ENCODE measurements at places on chromosomes 1 and 21.

DNA sequence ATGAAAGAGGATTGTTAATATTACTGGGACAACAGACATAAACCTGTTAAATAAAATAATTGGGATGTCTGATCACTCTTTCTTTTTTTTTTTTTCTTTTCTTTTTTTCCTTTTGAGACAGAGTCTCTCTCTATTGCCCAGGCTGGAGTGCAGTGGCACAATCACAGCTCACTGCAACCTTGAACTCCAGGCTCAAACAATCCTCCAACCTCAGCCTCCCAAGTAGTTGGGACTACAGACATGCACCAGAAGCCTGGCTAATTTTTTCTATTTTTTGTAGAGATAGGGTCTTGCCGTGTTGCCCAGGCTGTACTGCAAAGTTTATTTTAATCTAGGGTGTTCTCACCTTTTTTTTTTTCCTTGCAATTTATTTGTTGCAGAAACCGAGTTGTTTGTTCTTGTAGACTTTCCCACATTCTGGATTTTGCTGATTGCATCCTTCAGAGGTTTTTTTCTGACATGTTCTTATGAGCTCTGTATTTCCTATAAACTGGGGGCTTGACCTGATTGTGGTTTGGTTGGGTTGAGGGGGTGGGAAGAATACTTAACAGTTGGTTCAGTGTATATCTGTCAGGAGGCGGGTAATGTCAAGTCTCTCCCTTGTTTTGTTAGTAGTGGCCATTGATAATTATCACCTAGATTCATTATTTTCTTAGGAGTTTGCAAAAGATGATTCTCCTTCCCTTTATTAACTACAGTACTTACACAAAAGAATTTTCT, 125.2 kb downstream of the MAST2 start:
- no peak for DNase-seq

DNA sequence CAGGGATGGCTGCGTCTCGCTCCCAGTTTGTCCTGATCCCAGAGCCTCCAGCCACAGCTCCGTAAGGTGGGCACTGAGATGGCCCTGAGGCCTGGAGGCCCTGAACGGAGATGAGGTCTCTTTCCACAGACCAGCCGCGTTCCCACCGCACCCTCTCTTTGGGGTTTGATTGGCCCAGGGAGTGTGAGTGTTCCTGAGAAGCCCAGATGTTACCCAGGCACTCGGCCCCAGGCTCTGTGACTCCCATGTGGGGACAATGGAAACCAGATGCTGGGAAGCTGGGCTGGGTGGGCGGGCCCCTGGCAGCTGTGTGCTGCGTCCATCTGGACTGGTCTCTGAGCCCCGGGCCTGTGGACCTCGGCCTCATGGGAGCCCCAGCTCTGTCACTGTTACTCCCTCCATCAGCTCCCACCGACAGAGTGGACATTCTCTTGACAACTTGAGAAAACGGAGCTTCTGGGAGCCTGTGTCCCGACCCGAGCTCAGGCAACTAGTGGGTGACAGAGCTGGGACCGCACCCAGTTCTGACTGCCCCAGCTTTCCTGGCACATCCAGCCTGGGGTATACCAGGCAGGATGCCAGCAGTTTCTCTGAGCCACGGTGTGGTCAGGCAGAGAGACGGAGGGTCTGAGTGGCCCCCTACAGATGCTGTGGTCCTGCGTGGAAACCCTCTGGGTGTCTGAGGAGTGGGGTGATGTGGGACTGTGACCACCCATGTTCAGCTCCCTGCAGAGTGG, 9.8 kb upstream of the COL6A1 start:
- DNase-seq: no peak

GRCh38 chr21:16007943-16008342, 278.2 kb downstream of the USP25 start:
- DNase-seq: no peak

DNA sequence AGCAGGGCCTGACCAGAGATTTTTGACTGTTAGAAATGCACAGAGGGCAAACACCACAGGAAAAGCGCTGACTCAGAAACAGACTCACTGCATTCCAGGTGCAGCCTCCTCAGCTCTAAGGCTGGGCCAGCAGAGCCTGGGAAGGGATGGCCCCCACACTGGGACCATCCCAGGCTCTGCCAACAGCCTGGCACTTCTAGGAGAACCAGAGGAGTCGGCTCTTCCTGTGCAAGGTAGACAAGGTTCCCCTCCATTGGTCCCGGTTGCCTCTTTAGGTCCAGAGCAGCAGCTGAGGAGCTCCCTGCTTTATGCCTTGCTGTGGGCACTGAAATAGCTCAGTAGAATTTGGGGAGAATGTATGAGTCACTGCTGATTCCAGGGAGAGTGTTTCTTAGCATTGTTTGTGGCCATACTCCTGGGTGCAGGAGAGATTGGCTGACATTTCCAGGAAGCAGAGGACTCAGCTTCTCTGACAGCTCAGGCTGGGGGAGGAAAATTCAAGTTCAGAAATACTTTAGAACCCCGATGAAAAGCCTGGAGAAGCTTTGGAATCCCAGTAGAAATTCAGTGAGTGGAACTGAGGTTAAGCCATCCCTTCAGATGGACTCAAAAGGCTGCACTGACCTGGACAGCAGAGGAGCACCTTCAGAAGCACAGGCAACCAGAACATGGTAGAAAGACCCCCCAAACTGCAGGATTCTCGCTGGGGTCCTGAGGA, 19.7 kb downstream of the PRAMEF1 start:
- DNase-seq: peak; percentile 27

GRCh38 chr1:203768256-203768655, 3.3 kb downstream of the LAX1 start:
- DNase-seq: no peak

DNA sequence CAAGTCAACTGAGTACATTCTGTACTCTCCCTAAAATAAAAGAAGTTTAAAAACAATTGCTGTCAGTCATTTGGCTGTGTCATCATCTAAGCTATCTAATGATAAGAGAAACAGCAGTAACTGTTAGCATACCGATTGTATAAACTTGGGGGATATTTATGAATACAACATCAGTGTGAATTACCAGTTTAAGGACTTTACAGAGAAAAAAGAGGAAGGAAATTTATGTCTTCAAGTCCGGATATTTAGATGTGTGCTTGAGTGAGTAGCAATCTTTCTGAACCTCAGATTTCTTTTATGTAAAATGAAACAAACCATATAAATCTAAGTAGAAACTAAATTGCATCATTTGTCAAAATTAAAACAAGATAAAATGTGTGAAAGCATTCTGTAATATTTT, 1557.0 kb downstream of the MRPL39 start:
- no peak for DNase-seq

- peak; percentile 14 for DNase-seq
These were observed 72.6 kb downstream of the TTC3 start for GRCh38 chr21:37145635-37146111.
